Aorta (tissue), 5 donors: ENCODE measurements at places on chromosomes 1 and 21. TPM values are rescaled to one million over a fixed set of nuclear protein-coding genes. Genes with fewer than 3 reads are reported as not detected.

The GPR52 gene
- total RNA-seq = 3.4 TPM

The RAB25 gene
- total RNA-seq = not detected

The HSD11B1 gene
- total RNA-seq = 21.5 TPM

The MAP7D1 gene
- total RNA-seq = 133 TPM

The FNDC10 gene
- 1.2 TPM for total RNA-seq

The A3GALT2 gene
- 0.81 TPM for total RNA-seq

The FMO3 gene
- total RNA-seq = 2.8 TPM

The EXTL2 gene
- total RNA-seq = 19.0 TPM

The ZNF684 gene
- total RNA-seq = 3.9 TPM

The UTS2 gene
- total RNA-seq = 0.27 TPM

The BARHL2 gene
- total RNA-seq = not detected

The ADORA3 gene
- 10.5 TPM for total RNA-seq

The NKAIN1 gene
- not detected for total RNA-seq
